ENCODE measurements at places on chromosomes 3 and 15.

- no peak for DNase-seq
These were observed 39.5 kb upstream of the ZNF385D start for GRCh38 chr3:21790466-21790865.

- DNase-seq, result no peak
These were observed 37.9 kb downstream of the PPCDC start for GRCh38 chr15:75061272-75061671.

DNA sequence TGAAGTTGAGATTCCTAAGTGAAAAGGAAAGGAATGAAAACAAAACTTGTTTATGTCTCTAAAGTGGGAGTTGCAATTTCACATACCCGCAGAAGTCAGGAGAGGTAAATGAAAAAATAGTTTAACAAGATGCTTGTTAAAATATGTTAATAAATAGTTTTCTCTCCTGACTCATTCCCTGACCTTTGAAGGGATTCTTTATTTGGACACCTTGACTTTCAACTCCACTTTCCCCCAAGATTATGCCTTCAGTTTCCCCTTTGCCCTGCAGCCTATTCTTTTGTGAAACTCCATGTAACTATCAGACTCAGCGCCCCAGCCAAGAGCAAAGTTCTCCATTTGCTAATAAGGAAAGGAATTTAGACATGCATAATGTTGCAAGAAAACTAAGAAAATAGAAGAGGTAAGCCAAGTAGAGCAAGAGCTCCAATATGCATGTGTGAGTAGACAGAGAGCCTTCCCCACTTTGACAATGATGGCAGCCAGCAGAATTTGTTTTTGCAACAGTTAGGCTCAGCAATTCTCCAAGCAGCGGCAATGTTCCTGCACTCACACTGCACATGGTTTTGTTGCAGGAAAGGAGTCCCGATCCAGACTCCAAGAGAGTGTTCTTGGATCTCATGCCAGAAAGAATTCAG lies 61.2 kb downstream of the CD200 start:
- no peak for DNase-seq

DNA sequence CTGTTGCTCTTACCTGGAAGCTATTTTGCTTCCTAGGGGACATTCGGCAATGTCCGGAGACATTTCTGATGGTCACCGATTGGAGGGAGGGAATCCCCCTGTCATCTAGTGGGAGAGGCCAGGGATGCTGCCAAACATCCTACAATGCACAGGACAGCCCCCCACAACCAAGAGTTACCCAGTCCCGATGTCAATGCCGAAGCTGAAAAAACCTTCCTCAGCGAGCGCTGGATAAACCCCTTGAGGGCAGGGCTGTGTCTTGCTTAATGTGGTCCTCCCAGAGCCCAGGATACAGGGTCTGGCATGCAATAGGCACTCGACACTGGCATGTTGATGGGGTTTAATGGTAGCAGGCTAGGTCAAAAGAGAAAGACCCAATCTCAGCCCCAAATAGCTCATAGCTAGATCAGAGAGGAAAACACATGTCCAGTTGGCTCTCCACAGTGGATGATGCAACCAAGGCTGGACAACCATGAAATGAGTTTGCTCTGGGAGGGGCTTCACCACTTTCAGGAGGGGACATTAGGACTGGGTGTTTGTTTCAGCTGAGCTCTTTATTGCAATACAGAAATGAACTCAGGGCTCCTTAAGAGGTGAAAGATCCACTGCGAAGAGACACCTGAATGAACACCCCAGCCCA lies 16.5 kb upstream of the PAQR5 start:
- DNase-seq, result no peak

- DNase-seq, result no peak
These were observed 192.4 kb downstream of the LRRN1 start for GRCh38 chr3:3991598-3991997.

GRCh38 chr3:59515966-59516365 lies 466.1 kb upstream of the CFAP20DC start:
- DNase-seq, result no peak

- no peak for DNase-seq
These were observed 23.9 kb upstream of the CEP152 start for GRCh38 chr15:48834756-48835155.

DNA sequence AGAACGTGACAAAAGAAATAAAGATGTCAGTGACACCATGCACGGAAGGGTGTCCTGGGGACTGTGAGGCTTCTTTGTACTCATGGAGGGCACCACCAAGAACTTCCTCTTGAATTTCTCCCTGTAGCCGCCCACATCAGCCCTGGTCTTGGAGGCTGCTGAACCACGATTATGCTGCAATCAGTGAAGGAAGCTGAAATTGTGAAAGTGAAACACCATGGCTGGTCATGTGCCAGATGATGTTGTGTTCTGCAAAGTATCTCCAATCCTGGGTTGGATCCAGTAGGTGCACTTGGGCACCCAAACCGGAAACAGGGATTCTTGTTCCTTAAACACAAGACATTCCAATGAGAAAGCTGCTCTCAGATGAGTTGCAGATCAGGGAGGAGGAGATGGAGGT lies 104.4 kb upstream of the GOLGA6L6 start:
- no peak for DNase-seq

Measured in stimulated activated CD4-positive, alpha-beta T cell treated with anti-CD3 and anti-CD28 coated beads, Interleukin-1b, Interleukin-23, amount 100 ng/mL, for 1 hour (primary cell).